ENCODE measurements at places on chromosomes 12 and 14. TPM values are rescaled to one million over a fixed set of nuclear protein-coding genes. Genes with fewer than 3 reads are reported as not detected.

The HPD gene
- 7.9 TPM for polyA plus RNA-seq

The PIP4K2C gene
- 31.5 TPM for polyA plus RNA-seq

- no peaks in the 10 kb centered on the region for H3K4me1 ChIP-seq
- H3K36me3 ChIP-seq = no peaks in the 10 kb centered on the region
- DNase-seq = no peak
- no peak overlapping the region for H3K27ac ChIP-seq
- H3K4me3 ChIP-seq = no peak overlapping the region
These were observed 31.9 kb upstream of the RASSF8 start for GRCh38 chr12:25926536-25926935.

The STAB2 gene
- 0.27 TPM for polyA plus RNA-seq

GRCh38 chr14:92928258-92928629, 5.3 kb downstream of the CHGA start:
- no peaks in the 10 kb centered on the region for H3K4me1 ChIP-seq
- no peak for DNase-seq
- no peaks in the 10 kb centered on the region for H3K36me3 ChIP-seq

DNA sequence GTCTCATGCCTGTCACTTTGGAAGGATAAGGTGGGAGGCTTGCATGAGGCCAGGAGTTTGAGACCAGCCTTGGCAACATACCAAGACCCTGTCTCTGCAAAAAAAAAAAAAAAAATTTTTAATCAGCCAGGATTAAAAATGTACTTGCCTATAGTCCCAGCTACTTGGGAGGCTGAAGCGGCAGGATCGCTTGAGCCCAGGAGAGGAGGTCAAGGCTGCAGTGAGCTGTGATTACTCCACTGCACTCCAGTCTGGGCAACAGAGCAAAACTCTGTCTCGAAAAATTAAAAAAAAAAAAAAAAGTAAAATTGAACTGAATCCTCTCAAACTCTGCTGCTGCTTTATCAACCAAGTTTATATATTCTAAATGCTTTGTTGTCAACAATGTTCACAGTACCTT, 128.1 kb upstream of the AEBP2 start:
- peaks cover 8% of the 10 kb centered on the region for H3K4me1 ChIP-seq
- peak overlapping the region; percentile 54 for H3K27ac ChIP-seq
- H3K36me3 ChIP-seq = no peaks in the 10 kb centered on the region
- no peaks in the 10 kb centered on the region for H3K27me3 ChIP-seq
- peak; percentile 79 for DNase-seq

- no peak overlapping the region for H3K27ac ChIP-seq
- H3K27me3 ChIP-seq = peaks cover 46% of the 10 kb centered on the region
- no peaks in the 10 kb centered on the region for H3K36me3 ChIP-seq
- peaks cover 21% of the 10 kb centered on the region for H3K4me1 ChIP-seq
These were observed 4.4 kb upstream of the NPAS3 start for GRCh38 chr14:32934073-32934880.
